Sigmoid colon (tissue), 7 donors: ENCODE measurements at places on chromosomes 6 and 20.

- DNase-seq = no peak
Observed at GRCh38 chr6:95546148-95546547, 31.2 kb upstream of the MANEA start.

GRCh38 chr6:30238178-30238795 is 25.1 kb upstream of the TRIM26 start:
- no peak for DNase-seq

DNA sequence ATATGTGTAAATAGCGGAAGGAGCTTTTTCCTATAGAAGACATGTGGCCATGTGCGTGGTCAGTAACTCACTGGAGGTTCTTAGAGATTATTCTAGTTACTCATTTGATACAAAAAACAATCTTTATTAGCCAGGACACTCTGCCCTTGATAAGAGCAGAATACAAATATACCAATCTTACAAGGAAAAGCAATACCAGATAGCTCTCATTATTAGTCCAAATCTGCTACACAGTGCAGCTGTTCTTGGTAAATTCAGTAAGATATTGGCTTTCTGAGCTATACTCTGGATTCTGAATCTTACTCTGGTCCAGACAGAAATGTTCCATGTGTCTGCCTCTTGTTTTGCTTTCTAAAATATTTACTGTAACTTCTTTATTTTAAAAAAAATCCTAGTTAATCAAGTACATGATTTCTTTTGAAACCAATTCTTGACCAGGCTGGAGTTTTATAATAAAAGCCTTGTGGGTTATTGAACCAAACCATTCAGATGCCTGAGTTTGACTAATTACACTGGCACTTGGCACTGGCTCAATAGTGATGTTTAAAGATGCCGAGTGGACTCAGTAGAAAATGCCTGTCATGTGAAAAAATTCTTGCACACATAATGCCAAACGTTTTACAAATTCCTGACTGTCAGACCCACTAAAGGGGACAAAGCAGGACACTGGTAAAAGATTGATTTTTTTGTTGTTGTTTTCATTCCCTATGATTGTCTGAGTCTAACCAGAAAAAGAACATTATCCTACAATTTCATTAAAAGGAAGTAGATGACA is 242.8 kb upstream of the TCF21 start:
- DNase-seq = no peak

DNA sequence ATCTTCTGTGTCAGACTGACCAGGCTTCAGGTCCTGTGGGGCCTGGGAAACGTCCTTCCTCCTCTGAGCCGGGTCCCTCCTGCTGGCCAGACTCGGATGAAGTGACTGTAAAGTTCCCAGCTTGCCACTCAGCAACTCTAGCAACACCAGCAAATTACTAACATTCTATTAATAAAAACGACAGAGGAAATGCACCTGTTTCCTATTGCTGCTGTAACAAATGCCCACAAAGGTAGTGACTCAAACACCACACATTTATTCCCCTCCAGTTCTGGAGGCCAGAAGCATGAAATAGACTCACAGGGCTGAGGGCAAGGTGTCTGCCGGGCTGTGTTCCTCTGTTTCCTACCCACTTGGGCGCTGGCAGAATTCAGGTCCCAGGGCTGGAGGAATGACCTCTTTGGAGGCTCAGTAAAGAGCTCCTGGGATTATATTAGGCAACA is 48.8 kb downstream of the CTCFL start:
- peak; percentile 36 for DNase-seq

DNA sequence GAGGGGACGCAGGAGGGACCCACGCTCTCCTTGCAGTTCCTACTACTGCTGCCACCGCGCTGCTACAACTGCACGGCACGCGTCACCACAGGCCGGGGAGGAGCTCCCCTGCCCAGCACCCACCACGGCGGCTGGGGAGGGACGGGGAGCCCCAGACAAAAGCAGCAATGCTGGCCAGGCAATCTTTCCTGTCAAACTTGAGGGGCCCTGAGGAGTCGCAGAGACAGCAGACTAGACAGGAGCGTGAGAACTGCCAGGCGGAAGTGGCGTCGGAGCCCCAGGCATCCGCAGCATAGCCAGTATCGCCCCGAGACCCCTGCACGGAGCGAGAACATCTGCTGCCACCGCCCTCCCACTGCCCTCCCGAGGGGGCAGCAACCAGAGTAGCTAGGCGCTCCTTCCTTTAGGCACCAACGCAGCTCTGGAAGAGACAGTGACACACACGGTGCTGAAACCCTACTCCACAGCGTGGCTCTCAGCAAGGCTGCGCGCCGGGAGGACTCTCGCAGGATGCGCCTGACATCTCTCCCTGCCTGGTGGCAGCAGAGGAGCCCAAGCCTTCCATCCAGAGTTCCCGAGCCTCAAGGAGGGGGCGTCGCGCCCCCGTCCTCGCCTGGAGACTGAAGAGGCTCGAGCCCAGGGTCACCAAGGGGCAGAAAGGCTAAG is 2.2 kb downstream of the TAF4 start:
- no peak for DNase-seq

DNA sequence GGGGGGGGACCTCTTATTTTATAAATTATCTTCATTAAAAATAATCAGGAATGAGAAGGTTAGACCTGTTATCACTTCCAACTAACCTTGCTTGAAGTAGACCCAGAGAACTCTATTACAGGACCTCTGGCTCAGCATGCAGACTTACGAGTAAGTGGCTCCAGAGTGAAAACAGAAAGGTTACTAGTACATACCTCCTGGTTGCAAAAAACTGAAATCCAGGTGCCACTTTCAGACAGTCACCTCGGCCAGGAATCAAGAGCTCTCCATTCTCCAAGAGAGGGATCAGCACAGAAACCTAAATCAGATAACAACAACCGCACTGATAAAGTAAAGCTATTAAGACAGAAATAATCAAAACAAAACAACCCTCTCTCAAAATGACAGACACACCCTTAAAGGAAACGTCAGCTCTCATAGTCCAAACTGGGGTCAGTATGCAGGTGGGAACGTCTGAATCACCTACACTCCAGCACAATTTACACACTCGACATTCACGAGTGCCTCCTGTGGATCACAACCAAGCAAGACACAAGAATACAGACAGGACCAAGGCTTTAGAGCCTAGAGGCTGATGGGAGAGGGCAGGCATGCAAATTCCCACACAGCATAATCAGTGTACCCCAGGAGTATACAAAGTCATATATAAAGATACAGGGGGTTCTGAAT is 31.8 kb downstream of the MDN1 start:
- DNase-seq = no peak

DNA sequence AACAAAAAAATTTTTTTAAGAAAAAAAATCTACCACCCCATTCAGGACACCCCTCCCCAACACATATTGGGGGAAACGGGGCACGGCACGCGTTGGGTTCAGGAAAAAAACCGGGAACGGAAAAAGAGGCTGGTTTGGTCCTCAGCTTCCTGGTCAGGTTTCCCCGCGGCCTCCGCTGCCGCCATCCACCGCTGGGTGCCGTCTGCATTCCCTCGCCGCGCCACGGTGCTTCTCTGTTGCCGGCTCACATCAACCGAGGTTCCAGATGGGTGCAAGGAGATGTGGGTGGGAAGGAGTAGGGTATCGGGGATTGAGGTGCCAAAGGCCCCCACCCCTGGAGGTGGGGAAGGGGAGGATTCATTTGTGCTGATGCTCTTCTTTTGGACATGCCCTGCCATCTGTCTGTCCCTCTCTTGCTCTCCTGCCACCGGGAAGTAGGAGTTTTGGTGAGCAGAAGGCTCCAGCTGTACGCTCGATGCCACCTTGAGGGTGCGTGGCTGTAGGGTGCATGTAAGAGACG is 5.8 kb downstream of the MCCD1 start:
- DNase-seq = no peak

GRCh38 chr6:113627480-113627879 is 229.7 kb upstream of the MARCKS start:
- no peak for DNase-seq

DNA sequence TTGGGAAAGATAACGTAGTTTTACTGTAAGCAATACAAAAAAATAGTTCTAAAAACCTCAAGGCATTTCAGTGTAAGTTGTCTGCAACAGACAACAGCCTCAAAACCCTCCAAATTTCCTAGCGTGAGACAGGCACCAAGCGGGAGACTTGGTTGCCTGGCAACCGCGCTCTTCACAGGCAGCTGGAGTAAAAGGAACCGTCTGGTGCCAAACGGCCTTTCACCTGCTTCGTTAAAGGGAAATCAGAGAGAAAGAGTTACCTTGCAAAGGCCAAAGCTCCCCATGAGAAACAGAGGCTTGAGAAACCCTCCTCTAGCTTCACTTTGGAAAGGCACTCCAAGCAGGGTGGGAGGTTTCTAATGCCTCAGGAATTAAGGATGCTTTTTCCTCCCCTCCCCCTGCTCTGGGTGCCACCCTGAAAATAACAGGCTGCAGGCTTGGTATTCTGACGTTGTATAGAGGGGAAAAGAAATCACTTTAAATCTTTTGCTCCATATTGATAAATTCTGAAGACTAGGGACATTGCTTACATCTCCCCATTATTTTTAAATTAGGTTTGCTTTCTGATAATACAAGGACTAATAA is 129.7 kb upstream of the UFL1 start:
- no peak for DNase-seq

- no peak for DNase-seq
Observed at GRCh38 chr20:11483697-11484096, 434.0 kb upstream of the BTBD3 start.

DNA sequence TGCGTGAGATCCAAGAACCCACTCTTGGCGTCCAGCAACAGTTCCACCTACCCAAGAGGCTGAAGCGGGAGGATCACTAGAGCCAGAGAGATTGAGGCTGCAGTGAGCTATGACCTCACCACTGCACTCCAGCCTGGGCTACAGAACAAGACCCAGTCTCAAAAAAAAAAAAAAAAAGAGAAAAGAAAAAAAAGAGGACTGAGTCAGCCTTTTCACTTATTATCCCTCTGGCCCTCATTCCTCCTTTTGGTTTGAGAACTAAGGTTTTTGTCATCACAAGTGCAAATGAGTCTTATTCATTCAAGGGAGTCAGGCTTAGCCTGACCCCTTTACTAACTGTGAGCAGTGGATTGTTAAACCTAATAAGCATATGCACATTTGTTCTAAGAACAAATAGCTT is 37.9 kb upstream of the JARID2 start:
- DNase-seq = no peak

GRCh38 chr6:28224131-28225055 is 682 bp upstream of the ZSCAN9 start:
- no peak for DNase-seq

GRCh38 chr6:95203153-95203754 is 374.1 kb upstream of the MANEA start:
- DNase-seq = no peak

- DNase-seq = no peak
Observed at GRCh38 chr20:53950031-53950430, 120.4 kb downstream of the BCAS1 start.

DNA sequence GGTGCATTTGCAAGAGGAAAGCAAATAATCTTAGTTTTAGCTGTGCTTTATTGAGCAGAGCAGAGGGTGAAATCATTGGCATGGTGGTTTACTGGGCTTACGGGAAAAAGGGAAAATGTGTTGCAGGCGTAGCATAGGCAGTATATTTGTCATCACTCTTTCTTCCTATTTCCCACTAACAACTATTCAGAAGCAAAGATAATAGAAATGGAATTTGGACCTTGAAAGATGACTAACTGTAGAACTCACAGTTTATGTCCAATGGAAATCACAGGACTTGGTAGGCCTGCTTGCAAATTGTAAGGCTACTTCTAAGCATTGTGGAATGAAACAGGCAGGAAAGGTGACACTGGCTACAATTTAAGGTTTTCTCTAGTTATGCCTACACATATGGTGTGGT is 611.9 kb upstream of the MAN1A1 start:
- no peak for DNase-seq

DNA sequence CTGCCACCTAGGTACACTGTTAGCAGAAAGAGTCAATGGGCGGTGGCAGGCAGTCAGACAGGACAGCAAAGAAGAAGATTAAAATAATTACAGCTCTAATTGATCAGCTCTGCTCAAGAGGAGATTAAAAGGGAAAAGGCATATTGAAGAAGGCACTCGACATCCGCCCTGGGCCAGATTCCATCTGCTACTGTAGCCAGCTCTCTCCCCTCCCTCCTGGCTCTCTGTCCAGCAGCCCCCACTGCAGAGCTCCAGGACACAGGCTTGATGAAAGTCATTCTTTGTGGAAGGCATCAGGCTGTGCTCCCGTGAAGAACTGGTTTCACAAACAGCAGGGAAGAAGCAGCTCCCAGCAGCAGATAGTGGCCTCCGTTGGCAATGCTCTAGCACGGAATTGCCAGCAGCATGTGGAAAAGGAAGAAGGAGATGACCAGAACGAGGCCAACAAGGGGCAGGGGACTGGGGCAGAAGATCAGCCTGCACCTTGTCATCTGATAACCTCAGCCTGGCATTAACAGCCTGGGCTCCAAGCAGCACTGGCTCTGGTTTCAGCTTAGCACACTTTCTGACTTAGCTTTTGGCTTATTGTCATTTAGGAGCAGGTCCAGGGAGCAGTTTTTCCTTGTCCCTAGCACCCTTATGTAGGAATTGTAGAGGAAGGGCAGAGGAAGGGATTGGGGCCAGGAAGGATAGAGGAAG is 465.9 kb downstream of the KIF16B start:
- no peak for DNase-seq

- DNase-seq = no peak
Observed at GRCh38 chr6:159808647-159809046, 8.6 kb downstream of the PNLDC1 start.

DNA sequence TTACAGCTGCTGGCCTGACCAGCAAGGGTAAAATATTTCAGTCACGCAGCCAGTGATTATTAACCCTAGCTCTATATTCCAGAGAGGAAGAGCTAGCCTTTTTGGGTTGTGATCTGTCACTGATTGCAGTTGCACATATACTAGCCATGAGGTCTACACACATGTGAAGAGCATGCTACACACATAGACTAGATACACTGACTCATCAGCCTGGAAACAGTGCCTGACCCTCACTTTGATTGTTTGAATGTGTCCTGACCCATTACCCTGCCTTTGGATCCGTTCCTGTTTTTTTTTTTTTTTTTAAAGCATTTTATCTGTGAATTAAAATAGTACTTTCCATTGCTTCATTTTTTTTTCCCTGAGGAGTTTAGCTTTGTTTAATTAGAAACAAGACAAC is 50.8 kb downstream of the ESR1 start:
- DNase-seq = no peak

DNA sequence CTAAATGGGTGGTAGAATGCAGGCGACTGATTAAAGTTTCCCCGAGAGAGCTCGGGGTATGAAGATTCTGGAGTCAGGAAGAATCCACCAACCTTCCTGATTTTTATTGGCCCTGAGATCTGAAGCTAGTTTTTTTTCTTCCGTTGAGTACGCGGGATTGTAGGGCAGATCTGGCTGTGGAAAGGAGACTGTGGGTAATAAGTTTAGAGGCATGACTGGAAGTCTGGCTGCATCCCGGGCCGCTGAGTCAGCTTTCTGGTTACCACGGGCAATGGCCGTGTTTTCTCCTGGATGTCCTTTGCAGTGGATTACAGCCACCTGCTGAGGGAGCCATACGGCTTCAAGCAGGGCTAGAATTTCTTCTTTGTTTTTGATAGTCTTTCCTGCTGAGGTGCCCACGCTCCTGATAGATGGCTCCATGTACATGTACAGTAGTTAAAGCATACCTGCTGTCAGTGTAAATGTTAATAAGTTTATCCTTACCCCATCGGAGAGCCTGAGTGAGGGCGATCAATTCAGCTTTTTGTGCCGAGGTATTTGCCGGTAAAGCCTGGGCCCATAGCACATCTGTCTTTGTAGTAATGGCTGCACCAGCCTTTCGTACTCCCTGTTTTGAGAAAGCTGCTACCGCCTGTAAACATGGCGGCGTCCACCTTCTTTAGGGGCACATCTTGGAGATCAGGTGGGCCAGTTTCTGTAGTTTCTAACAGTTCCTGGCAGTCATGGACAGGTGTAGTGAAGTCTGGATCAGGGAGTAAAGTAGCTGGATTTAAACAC is 154.0 kb downstream of the TRIM27 start:
- no peak for DNase-seq
